ENCODE measurements at places on chromosomes 1 and 21.
A peak's percentile ranks its signal among the peaks of the same experiment; 100 is the strongest.

GRCh38 chr1:108117945-108118902 lies 81.9 kb downstream of the SLC25A24 start:
- peak; percentile 45 for DNase-seq

DNA sequence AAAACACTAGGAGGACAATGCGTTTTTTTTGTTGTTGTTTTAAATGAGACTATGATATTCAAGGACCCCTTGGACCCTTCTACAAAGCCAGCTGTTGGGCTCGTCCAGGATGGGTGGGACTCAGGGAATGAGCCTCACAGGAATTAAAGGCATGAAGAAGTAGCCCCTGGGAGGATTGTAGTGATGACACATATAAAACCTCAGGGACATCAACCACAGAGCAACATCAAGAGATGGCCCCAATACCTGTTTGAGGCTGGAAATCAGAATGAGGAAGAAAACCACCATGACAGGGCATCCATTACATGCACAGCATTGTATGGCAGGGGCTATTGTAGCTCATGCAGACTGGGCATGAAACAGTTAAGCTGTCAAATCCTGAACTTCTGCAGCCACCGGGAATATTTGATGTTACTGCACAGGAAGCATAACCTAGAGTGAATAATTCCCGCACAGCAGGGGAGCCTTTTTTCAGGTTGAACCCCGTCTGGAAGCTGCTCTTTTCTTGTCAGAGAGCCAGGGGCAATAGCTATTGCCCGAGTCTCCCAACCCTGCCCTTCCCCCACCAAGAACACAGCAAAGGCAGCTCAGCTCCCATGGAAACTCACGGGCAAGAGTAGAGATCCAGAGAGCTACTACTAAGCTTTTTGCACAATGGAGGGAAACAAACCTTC lies 140.2 kb upstream of the FGGY start:
- DNase-seq = no peak

DNA sequence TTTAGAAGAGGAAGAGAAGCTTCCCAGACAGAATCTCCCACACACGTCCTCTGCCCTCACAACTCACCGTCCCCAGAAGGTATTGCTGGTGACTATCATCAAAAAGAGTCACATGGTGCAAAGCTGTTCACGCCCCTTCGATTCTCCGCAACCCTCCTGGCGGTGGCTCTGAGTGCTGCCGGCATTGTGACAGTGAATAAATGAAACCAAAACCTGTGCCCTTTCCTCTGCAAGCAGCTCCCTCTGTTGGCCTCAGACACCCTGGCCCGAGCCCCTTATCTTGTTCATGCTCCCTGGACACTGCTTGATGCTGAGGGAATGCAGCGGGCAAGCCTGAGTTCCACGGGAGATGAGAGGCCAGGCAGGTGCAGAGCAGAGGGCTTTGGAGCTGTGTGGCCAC lies 510.3 kb downstream of the NPHP4 start:
- peak; percentile 79 for DNase-seq

GRCh38 chr1:29235955-29236711 lies at the start of gene PTPRU:
PTPRU (plus strand) TSS chr1:29236522; CDS start chr1:29236645, 123 bp downstream.
- peak; percentile 84 for DNase-seq

DNA sequence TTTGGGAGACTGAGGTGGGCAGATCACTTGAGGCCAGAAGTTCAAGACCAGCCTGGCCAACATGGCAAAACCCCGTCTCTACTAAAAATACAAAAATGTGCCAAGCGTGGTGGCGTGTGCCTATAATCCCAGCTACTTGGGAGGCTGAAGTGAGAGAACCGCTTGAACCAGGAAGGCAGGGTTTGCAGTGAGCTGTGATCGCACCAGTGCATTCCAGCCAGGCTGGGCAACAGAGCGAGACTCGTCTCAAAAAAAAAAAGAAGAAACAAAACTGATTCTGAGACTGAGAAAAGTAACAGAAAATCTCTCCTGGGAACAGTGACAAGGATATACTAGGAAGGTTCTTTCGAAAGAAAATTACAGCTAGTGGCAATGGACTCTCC lies 20.9 kb downstream of the USP48 start:
- no peak for DNase-seq

DNA sequence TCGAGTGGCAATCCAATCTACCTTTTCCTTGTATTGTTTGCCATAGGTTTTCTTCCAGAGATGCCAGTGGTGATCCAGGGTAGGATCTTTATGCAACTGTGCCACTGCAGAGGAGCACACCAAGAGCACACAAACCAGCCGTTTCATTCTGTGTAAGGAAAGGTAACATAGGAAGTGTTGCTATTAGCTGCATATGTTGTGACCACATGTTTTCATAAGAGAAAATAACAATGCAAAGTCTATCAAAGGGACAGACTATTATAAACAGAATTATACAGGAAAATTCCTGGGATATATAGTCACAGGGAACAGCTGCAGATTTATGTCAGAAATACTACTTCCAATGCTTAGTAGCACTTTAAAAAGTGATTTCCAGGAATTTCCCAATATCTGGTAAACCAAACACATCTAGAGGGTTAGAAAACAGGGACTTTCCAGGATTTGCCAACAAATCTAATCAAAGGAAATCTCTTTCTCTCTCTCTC lies 919 bp downstream of the CTSS start:
- DNase-seq = peak; percentile 35

DNA sequence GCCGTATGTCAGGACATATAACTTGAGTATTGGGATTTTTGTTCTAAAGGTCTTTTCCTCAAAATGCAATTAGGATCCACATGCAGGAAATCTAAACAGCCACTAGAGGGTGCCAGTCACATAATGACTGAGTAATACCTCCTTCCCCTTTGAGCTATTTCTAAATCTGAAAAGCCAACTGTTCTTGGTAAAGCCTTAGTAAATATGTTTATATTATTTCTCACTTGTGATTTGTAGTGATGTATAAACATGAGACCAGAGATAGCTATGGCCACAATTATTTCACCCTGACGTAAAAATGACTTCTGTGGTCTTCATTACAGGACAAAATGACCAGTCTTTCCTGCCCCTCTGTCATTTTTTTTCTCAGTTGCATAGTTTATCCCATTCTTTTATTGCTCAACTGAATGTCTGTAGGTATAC lies 41.0 kb upstream of the DR1 start:
- peak; percentile 53 for DNase-seq

- DNase-seq = no peak
These were observed 73.6 kb downstream of the ZNF281 start for GRCh38 chr1:200336101-200336845.

DNA sequence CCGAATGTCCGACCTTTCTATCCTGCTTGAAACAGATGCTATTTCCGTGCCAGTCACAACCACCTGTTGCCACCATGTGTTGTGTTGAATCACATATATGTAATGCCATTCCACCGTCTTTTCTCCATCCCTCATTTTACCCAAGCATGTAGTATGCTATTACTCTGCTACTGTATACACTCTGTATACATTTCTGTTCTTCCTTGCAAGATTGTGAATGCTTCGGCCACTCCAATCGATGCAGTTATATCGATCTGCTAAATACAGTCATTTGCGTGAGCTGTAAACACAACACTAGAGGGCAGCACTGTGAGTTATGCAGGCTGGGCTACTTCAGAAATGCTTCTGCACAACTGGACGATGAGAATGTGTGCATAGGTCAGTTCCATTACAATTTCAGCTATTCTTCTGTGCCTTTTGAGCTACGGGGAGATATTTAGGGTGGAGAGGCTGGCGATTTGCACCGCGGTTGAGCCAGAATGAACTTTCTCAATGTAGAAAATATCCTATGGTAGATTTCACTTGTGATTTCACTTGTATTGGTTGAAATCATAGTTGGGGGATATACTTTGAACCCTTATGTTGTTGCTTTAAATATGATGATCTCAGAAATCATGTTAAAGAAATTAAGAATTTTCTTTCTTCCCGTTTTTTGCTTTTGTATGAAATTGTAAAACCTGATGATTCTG lies 289.8 kb downstream of the NTNG1 start:
- peak; percentile 50 for DNase-seq

DNA sequence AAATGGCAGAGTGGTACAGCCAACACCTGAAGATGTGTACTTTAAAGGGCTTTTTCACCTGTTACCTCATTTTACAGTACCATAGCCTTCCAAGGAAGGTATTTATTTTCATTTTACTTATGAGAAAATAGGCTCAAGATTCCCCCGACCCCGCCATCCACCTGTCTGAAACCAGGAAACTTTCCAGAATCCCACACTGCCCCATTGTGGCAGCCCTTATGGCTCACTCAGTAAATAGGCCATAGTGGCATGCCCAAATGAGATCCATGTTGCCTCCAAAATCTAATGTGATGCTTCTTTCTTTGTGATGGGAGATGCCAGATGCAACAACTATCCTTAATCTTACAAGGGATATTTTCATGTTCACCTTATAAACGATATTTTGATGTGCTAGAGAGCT lies 97.8 kb downstream of the EBNA1BP2 start:
- peak; percentile 21 for DNase-seq

- no peak for DNase-seq
These were observed 55.8 kb downstream of the MAP3K7CL start for GRCh38 chr21:29186246-29186645.

DNA sequence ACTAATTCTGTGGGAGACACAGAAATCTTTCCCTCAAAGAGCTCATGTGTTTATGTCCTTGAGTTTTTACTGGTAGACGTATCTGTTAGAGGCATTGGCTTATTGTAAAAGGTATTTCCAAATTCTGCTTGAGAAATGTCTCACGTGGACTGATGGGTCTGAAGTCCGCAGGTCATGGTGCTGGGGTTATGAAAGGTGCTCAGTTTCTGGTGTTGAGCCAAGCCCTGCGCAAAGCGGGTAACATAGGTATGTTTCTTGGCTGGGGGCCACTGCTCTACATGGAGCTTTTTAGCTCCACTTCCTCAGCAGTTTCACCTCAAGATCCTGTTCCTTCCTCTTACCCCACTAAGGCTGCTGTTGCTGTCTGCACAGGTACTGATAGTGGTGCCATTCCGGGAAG lies 10.8 kb downstream of the UTP25 start:
- no peak for DNase-seq

DNA sequence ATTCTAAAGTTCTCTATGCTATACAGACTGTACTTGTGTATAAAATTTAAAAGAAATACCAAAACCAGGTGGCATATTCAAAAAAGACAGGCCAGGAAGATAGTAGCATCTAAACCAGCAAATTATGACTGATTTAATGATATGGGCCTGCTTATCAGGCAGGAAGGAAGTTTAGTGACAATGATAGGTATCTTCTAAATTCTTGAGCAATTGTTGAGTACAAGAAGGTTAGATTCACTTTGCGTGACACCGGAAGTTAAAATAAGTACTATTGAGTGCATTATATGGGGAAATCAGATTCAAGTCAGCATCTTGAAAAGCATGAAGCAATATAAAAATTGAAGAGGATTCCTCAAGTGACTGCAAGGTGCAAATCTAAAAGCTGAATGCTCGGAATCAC lies 186.8 kb upstream of the RGS18 start:
- DNase-seq = no peak

- DNase-seq = no peak
These were observed 90.6 kb upstream of the RALGPS2 start for GRCh38 chr1:178634445-178634844.

GRCh38 chr21:25062061-25062460 lies 545.2 kb downstream of the MRPL39 start:
- DNase-seq = no peak

DNA sequence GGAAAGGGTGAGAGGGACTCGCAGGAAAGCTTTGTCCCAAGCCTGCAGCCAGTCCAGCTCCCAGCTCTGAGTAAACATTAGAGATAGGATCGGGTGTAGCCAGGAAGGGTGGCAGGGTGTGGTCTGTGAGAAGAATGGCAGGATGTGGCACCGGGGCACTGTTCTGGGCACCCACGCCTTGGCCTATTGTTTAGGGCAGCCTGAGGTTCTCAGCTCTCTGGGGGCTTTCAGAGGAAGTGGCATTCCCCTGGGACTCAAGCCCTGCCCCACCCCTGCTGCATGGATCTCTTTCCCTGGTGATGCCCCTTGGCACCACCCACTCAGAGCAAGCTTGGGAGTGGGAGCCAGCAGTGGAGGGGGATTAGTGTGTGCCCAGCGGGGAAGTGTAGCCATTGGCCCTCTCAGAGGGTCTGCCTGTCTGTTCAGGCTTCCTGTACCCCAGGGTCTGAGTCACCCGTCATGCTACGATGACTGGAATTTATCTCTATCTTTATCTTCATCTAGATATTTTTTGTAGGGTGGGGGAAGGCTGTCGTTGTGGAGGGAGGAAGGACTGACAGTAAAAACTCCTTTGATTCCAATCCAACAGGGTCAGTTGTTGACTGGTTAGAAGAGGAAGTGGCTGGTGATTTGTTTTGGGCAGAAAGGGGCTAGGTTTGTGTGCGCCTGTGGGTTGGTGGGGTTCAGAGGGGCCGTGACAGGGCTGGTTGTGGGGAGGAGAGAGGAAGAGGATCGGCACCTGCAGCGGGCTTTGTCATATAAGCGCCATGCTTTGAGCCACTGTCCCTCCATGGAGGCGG lies 31.6 kb downstream of the SOX13 start:
- no peak for DNase-seq

DNA sequence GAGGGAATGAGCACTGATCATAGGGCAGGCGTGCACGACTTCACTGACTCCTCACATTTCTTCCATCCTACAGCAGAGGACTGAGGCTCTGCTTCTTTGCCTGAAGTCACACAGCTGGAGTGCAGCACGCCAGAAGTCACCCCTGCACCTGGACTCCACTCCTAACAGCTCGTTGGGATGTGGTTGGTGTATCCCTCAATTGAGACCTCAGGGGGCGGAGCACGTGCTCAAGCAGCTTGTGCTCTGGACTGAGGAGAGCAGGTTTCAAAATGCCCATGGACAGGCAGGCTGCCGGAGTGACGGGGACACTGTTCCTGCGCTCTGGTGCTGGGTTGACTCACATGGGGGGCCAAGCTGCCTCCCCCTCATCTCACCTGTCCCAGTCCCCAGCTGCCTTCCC lies 13.9 kb downstream of the CHIT1 start:
- peak; percentile 37 for DNase-seq

DNA sequence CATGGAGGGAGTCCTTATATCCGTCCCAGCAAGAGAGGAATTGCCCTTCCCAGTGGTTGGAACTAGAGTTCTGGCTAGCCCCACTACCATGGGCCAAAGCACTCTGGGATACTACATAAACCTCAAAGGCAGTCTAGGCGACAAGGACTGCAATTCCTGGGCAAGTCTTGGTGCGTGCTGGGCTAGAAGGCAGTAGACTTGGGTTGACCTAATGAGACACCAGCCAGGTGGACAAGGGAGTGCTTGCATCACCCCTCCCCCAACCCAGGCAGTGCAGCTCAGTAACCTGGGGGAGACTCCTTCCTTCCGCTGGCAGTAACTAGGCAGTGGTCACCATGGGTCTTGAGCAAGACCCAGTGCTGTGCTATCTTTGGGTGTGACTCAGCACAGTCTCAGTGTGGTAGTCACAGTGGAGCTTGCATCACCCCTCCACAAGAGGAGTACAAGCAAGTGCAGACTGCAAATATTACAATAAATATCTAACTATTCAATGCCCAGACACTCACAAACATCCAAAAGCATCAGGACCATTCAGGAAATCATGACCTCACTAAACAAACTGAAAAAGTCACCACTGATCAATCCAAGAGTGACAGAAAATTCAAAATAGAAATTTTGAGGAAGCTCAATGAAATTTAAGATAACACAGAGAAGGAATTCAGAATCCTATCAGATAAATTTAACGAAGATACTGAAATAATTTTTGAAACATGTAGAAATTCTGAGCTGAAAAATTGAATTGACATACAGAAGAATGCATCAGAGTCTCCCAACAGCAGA lies 84.7 kb upstream of the LYPLAL1 start:
- DNase-seq = peak; percentile 8

GRCh38 chr1:114561333-114561732 lies 20.1 kb downstream of the BCAS2 start:
- no peak for DNase-seq

GRCh38 chr1:113860891-113861290 lies 10.6 kb downstream of the PTPN22 start:
- DNase-seq = no peak

GRCh38 chr21:41851090-41851790 lies 27.9 kb downstream of the PRDM15 start:
- DNase-seq = no peak

Measured in RPMI8226 (cell line).